ENCODE measurements at places on chromosomes 1 and 21.

DNA sequence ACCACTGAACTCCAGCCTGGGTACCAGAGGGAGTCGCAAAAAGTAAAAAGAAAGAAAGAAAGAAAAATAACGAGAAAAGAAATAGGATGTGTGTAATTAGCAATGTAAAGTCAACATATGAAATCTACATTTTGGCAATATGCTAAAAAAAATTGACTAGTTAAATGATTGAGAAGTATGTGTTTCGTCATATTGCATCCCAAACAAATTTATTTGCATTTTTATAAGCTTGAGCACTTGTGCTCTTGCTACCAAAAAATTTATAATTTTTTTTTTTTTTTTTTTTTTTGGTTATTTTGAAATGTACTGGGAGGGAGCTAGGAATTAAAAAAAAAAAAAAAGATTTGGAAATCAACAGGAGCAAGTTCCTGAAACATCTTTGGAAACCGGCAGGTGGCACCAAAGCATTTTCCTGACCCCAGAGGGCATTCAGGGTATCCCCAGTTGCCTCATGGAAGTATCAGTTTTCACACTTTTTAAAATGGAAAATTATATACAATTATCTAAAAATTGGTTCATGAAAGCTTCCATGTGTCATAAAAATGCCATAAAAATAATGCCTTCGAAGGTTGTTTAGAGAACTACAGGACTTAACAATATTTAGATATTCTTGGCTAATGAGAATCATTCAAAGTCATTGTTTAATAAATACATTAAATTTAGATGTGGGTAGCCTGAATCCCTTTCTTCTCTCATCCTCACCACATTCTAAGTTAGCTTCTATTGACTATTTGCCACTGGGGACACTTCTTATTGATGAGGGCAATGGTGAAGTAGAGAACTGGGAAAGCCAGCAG, 4.8 kb upstream of the HEATR1 start:
- DNase-seq: peak; percentile 75

DNA sequence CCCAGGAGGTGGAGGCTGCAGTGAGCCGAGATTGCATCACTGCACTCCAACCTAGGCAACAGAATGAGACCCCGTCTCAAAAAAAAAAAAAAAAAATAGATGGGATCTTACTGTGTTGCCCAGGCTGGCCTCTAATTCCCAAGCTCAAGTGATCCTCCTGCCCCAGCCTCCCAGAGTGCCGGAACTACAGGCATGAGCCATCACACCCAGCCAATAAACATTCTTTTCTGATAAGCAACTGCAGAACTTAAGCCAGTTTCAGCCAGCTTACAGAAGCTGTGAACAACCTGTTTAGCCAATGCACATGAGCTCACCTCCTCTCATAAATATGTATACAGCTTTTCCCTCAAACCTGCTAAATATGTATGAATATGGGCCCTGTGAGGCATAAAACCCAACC, 3.1 kb upstream of the MIIP start:
- no peak for DNase-seq

- DNase-seq: no peak
These were observed 25.0 kb upstream of the EPHB2 start for GRCh38 chr1:22685591-22686059.

DNA sequence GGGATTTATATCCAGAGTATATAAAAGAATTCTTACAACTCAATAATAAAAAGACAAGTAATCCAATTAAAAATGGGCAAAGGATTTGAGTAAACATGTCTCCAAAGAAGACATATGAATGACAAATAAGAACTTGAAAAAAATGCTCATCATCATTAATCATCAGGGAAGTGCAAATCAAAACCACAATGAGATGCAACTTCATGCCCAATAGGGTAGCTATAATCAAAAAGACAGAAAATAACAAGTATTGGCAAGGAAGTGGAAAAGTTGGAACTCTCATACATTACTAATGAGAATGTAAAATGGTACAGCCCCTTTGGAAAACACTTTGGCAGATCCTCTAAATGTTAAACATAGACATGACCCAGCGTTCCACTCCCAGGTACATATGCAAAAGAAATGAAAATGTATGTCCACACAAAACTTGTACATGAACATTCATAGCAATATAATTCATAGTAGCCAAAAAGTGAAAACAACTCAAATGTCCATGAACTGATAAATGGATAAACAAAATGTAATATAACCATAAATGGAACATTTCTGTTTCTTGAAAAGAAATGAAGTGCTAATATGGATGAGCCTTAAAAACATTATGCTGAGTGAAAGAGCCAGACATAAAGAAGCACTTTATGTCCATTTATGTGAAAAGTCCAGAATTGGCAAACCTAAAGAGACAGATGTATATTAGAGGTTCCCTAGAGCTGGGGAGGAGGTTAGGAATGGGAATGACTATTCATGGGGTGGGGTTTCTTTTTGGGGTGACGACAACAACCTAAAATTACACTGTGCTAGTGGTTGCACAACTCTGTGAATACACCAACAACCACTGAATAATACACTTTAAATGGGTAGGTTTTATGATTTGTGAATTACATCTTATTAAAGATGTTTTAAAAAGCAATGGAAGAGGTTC, 259.7 kb downstream of the RHOU start:
- no peak for DNase-seq

DNA sequence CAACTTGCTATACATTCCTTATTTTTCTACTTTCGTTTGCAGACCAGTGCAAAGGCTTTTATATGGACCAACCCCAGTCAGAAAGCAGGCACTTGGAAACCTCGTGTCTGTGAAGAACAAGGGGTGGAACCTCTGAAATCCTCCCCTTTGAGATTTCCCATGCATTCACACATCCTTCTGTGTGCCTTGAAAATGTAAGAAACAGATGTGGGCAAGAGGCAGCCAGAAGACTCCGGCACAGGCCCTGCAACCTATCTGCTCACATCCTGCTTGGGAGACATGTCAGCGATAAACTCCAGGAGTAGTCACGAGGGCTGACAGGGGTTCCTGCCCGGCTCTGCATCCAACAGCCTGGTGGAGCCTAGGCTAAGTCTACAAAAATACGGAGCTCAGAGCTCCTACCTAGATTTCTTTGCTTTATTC, 42.5 kb downstream of the ETS2 start:
- DNase-seq: no peak

DNA sequence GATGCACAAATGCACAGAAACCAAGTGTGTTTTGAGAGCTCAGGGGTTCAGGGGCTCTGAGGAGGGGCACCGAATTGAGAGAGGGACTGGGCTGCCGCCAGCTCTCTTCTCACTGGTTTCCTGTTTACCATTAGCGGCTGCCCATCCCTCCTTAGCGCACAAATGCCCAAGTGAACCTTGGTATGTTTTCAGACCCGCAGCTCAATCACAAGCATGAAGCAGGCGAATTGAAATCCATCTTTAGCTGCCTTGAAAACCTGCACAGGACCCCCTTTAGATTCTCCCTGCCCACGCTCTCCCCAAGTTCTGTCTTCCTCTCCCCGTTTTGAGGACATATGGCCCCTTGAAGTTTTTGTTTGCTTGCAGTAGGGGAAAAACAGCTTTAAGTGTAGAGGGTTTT, 61.1 kb upstream of the ACOT11 start:
- DNase-seq: no peak

DNA sequence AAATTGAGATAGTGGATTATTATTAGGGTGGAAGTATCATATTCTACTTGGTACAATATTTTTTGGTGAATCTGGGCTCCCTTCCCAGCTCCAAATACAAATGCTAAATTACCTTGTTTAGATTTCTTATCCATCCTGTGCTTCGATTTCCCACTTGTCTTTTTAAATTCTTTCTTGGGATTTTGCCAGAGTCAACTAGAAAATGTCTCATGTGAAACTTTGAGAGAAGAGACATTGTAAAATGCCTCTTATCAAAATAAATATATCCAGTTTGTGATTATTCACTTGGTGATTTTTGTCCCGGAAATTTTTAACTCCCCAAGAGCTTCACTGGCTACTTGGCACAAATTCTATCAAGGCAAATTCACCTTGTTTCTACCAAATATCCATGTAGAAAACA, 202.0 kb downstream of the FMN2 start:
- DNase-seq: no peak

DNA sequence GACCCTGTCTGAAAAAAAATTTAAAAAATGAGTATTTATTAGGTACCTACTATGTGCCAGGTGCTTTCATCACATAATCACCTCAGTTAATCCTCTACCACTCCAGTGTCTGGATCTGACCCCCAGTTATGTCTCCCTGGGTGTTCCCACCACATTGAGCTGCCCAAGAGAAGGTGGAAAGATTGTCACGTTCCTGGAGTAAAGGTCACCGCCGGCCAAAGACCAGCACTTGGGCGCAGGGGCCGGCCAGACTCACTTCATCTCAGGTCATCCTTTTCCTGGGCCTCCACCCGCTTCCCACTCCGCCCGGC, 714 bp downstream of the PYCR2 start:
- DNase-seq: no peak

- peak; percentile 94 for DNase-seq
These were observed at the start of gene KIF21B for GRCh38 chr1:201023517-201023902. TSS of gene KIF21B (minus strand) at chr1:201023714. CDS start at chr1:201023383, 331 bp downstream.

- DNase-seq: no peak
These were observed 31.6 kb upstream of the CEP350 start for GRCh38 chr1:179923029-179923428.

DNA sequence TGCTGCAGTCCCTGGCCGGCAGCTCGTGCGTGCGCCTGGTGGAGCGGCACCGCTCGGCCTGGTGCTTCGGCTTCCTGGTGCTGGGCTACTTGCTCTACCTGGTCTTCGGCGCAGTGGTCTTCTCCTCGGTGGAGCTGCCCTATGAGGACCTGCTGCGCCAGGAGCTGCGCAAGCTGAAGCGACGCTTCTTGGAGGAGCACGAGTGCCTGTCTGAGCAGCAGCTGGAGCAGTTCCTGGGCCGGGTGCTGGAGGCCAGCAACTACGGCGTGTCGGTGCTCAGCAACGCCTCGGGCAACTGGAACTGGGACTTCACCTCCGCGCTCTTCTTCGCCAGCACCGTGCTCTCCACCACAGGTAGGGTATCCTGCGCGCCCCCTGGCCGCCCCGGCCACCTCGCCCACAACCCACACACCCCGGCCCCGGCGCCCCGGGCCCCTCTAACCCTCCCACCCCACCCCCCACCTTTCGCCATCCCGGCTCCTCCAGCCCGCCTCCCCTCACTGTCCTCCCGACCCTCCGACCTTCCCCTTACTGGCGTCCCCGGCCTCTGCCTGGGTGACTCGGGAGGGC, 352 bp downstream of the KCNK1 start:
- DNase-seq: peak; percentile 57

GRCh38 chr21:35195232-35195631, 146.1 kb upstream of the RUNX1 start:
- DNase-seq: no peak

DNA sequence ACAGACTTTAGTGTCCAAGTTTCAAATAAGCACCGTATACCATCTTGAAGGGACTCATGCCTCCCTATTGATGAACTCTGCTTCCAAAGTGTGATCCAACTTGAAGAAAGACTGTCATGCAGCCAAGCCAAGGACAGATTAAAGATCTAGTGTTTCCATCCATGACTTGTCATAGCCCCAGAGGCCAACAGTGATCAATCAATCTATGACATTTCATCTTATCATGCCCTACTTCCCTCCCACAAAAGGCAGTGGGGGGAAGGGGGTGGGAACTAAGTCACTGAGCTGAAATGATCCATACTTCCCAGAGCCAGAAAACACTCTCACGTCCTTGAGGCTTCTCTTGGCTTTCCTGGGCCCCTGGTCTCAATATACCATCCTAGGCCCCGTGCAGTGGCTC, 4.0 kb downstream of the SERPINC1 start:
- no peak for DNase-seq

DNA sequence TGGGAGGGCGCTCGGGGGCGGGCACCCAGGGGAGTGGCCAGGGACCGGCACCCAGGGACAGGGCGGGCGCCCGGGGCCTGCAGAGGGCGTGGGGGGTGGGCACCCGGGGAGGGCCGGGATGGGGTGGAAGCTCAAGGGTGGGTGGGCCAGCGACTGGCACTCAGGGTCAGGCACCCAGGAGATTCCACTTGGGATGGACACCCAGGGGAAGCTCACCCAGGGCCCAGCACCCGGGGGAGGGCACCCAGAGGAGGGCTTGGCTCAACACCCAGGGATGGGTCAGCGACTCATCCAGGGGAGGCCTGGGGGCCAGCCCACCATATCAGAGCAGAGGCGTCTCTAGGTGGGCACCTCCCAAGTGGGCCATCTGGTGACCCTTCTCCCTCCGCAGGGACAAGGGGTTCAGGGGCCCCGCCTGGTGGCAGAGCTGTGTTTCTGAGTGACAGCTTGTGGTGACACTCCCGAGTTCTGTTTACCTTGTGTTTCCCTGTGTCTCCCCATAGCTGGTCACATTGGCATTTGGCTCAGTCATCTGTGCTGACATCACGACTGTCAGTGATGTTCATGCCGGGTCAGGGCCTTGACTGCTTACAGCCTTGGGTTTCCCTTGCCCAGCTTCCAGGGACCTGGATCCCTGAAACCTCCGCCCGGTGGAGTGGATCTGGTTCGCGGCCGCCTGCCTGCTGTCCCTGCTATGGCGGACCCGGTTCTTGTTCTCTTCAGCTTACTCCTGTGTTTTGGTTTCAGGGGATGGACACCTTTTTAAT, 749 bp downstream of the IBA57 start:
- DNase-seq: peak; percentile 76

DNA sequence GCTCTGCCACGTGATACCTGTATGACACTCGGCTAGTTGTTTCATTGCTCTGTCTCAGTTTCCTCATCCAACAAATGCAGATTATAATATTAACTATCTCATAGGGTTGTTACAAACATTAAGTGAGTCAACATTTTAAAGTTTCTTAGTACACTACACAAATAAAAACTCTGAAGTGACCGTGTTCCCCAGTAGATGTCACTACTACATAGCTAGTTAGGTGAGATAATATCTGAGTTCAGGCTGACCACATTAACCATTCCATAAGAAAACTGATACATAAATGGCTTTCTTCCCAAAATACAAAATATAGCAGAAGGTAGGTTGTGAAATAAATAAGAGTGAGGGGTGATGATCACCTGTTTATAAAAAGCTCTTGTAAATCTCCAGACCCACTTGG, 214.1 kb downstream of the NUF2 start:
- DNase-seq: no peak

GRCh38 chr1:157193702-157194391, 55.7 kb upstream of the ETV3 start:
- peak; percentile 91 for DNase-seq

DNA sequence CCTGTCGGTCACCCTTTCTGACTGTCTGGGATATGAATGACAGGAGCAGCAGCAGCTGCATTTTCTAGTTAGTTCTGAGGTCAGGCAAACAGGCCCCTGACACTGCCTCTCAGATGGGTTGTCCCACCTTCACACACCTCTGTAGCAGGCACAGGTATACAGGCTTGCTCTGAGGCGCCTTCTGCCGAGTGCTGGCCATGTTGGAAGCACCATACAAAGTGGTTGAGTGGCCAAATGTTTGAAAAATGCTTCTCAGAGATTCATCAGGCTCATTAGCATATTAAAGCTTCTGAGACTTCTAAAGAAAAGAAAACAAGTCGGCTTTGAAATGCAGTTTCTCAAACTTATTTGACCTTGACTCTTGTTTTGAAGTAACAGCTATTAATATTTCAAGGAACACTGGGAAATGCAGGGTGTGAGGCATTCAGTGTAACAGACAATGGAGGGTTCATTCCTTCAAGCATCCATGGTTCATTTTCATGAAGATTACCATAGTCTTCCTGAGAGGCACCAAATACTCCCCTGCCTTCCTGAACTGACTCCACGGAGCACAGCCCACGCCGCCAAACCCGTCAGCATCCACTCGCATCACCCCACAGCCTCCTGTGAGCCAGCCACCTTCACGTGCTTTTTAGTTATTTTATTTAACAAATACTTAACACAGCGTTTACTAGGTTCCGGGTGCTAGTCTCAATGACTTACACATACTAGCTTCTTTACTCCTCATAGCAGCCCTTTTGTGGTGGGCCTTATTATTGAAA, 81.8 kb downstream of the KCNN3 start:
- DNase-seq: no peak

GRCh38 chr1:119448127-119448511, 33.2 kb downstream of the HSD3B2 start:
- DNase-seq: peak; percentile 10

Data from Calu3 (cell line).